CD4-positive, alpha-beta T cell treated with Interleukin-6 for 4 hours (primary cell): ENCODE measurements at places on chromosomes 2 and 18.

- no peak for DNase-seq
Observed at GRCh38 chr2:155393406-155393805, 694.9 kb downstream of the KCNJ3 start.

- DNase-seq: no peak
Observed at GRCh38 chr2:58925676-58926081, 684.6 kb upstream of the FANCL start.

- DNase-seq: no peak
Observed at GRCh38 chr2:51329512-51329911, 297.6 kb upstream of the NRXN1 start.

GRCh38 chr2:85719609-85720240 lies 25.6 kb downstream of the GNLY start:
- DNase-seq: no peak

DNA sequence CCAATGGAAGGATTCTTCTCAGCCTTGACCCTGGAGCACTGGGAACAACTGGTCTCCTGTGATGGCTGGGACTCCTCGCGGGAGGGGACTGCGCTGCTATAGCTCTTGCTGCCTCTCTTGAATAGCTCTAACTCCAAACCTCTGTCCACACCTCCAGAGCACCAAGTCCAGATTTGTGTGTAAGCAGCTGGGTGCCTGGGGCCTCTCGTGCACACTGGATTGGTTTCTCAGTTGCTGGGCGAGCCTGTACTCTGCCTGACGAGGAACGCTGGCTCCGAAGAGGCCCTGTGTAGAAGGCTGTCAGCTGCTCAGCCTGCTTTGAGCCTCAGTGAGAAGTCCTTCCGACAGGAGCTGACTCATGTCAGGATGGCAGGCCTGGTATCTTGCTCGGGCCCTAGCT lies 28.8 kb downstream of the LIPG start:
- no peak for DNase-seq

GRCh38 chr2:74415762-74416395 lies 5.5 kb downstream of the C2orf81 start:
- DNase-seq: no peak

- no peak for DNase-seq
Observed at GRCh38 chr2:159879051-159879604, 81.1 kb upstream of the CD302 start.

DNA sequence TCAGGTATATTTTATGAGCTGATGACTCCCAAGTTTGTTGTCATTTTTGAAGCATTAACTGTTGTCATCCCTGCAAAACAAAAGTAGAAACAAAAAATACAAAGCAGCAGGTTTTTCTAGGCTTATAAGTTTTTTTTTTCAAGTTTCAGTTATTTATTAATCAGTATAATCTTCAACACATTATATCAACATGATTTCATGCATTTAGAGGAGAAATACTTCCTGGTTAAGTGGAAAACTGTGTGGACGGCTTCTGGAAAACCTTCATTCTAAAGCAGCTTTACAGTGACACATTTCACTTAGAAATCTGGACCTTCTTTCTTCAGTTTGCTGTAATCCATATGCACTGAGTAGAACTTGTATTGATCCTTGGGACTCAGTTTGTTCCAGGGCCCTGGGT lies 34.6 kb upstream of the CD28 start:
- DNase-seq: no peak

GRCh38 chr2:52135235-52135634 lies 1103.3 kb upstream of the NRXN1 start:
- DNase-seq: no peak
